ENCODE measurements at places on chromosomes 6 and 20.

GRCh38 chr6:168560126-168560525, 119.1 kb downstream of the SMOC2 start:
- no peak for DNase-seq

DNA sequence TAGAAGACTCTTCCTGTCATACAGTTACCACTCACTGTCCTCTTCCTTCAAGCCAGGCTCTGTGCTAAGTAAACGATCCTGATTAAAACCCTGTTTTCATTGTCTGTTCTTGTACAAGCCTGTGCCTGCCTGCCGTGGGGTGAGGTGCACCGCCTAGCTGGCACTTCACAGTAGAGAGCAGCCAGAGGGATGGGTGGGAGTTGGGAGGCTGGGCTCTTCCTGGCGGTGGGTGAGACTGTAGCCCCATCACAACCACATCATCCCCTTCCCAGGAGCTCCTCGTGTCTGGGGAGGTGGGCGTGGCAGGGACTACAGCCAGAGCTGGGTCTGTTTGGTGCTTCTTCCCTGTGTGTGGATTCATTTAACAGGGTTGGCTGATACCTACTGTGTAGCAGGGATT, 382.0 kb downstream of the TAF4 start:
- no peak for DNase-seq

GRCh38 chr6:90049295-90049694, 155.0 kb downstream of the GJA10 start:
- DNase-seq, result no peak

GRCh38 chr6:125844989-125845388, 54.2 kb downstream of the NCOA7 start:
- DNase-seq, result no peak

DNA sequence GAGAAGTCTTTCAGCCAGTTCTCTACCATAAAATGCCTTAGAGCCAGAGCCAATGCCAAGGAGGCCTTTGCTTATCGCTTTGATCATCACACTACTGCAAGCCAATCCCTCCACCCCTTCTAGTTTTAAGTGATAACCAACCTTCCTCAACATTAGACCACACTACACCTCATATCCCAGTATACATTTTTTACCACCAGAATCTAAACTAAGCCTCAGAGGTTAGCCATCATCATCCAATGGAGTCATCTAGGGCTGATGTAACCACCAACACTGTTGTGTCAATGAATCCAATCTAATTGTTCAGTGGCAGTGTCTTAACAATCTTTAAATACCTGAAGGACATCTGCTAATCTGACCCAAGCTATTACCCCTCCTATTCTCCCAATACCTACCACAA, 6.4 kb downstream of the ZUP1 start:
- no peak for DNase-seq

DNA sequence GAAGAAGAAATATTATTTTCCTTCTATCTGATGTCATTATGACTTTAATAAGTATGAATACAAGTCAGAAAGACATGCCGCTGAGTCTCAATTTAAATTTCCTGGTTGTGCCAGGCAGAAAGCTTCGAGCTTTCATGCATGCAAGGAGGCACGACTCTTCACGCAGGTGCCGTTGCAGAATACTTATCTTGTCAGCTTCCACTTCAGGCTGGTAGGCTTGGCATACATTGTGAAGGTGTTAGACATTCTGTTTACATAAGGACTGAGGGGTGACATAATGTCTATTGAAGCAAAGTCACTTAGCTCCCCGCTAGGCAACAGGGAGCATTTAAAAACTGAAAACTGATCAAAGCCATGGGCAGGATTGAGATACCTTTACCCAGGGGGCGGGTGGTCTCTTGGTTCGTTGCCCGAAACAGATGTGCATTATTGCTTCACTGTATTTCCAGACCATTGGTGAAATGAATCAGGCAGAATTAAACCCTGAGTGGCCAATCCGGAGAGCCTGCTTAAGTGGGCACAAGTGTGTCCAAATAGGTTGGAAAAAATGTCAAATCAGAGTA, 16.4 kb downstream of the BMP6 start:
- DNase-seq, result no peak

DNA sequence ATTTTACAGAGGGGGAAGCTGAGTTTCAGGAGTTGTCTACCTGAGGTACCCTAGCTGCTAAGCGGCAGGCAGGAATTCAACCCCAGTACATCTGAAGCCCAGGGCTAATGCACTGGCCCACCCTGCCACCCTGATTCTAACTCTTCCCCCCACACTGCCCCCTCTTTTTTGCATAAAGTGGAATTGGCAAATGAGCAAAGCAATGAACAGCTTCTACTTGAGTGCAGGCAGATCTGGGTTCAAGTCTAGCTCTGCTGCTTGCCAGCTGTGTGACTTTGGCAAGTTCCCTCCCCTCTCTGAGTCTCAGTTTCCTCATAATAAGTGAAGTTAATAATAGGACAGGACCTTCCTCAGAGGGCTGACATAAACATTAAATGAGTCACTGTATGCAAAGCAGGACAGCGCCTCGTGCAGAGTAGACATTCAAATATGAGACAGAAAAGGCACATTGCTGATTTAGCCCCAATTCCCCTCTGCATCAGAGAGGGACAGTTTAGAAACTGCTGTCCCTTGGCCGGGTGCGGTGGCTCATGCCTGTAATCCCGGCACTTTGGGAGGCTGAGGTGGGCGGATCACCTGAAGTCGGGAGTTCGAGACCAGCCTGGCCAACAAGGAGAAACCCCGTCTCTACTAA, 4.7 kb downstream of the ADA start:
- no peak for DNase-seq

GRCh38 chr20:62790075-62790474, 6.2 kb upstream of the MRGBP start:
- no peak for DNase-seq

DNA sequence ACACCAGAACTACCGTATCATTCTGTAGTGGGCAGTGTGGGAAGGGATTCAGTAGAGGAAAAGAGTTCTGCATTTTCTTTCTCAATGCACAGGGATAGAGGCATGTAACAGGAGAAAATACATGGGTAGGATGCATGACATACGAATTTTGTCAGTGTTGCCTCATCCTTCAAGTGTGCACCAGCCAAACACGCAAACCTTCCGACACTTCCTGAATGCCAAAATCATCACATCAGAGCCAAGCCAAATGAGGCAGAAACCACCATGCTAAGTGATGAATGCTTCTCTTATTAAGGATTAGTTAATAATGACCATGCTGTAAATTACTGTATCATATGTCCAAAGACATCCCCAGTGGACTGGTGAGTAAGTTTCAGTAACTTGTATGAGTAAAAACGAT, 27.3 kb downstream of the RAMACL start:
- no peak for DNase-seq

DNA sequence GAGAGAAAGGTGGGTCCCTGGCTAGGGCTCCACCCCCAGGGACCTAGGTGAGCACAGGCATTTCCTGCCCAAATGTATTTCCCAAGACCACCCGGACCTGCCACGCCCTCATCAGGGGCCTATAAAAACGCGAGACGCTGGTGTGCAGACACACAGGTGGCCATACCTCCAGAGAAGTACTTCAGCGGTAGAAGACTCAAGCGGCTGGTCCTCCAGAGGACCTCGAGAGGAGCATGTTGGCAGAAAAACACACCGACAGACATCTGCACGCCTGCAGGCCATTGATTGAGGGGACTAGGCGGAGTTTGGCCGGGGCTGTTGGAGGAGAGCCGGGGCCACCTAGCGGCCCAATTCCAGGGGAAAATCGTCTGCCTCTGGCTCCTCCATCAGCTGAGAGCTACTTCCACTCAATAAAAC, 695.8 kb upstream of the MMS22L start:
- DNase-seq, result no peak

DNA sequence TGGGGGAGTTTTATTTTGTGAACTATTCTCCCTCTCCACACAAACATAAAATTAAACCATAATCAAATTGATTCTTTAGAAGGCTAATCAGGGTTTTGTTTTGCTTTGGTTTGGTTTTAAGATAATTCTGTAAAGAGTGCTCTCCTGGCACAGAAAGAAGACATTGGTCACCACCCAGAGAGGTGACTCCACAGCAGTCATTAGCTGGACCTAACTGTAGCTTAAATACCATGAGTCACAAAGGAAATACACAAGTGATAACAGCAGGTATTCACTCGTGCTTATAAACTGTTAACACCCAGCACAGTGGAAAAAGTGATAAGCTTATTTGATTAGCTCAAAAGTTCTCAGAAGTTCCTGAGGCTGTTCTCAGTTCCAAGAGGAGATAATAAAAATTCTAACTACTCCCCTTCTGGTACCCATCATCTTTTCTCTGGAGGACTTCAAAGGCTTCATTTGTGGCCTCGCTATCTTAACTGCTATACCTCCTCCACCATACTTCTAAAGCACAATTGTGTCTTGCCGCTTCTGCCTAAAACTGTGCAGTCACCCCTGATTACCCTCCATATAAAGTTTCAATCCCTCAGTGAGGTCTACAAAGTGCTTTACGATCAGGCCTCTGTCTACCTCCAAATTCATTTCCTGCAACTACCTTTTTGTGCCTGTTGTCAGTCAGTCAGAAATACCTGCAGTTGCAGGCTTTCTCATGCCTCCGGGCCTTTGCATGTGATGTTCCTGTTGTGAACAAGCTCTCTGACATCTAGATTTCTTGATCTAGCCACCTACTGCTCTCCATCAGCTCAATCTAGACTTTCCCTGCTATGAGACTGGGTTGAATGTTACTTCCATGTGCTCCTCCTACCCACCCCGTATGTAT, 201.1 kb downstream of the SAMD5 start:
- DNase-seq, result no peak

GRCh38 chr6:31586599-31587281, 663 bp downstream of the LST1 start:
- no peak for DNase-seq

DNA sequence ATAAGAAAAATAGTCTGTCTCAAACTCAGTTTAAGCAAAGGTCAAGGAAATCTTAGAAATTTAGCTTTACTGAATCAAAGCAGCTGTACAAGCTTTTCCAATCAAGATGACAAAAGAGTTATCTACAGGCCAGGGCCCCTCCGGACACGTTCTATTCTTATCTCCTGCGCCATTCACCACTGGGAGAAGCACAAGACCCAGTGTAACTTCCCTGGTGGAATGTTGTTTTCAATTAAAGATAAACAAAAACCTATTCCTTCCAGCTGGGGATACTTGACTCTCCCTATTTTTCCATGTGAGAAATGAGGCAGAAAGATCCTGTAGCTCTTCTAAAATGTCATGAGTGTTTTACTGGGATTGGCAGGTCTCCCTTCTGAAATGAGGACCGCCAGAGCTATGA, 123.3 kb downstream of the TBX18 start:
- no peak for DNase-seq

DNA sequence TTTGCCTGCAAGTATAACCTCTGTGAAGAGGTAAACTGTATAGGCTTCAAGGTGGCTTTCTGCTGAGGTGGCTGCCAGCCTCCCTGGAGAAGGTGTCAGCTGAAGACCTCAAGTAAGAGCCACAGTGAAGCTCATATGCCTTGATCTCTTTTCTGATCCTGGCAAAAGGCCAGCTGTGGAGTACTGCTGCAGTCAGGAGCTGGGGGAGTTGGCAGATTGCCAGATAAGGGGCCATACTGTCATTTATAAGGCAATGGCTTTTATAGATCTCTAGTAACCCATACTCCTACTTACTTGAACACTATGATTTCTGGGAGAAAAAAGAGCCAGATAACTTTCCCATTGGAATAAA, 8.8 kb upstream of the CEP85L start:
- no peak for DNase-seq

GRCh38 chr6:140382355-140382754, 1007.9 kb upstream of the CITED2 start:
- DNase-seq, result no peak

DNA sequence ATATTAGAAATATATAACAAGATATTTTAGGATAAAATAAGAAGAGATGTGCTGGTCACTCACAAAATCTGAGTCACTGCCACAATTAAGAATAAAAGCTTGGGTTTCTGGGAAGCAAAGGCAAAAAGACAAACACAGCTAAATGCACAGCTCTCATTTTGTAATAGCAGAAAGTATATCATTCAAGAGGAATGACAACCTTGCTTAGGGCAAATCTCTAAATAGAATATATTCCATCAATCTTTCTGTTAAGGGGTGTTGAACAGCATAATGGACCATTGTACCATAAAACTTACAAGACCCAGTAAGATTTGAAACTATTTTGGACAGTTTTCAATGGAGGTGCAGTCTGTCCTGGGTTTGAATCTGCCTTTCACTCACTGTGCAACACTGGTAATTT, 464.9 kb upstream of the SOX4 start:
- no peak for DNase-seq

- DNase-seq, result no peak
These were observed 14.0 kb downstream of the GCNT2 start for GRCh38 chr6:10535193-10535592.

GRCh38 chr6:3894590-3895311, 45.6 kb downstream of the FAM50B start:
- no peak for DNase-seq

- no peak for DNase-seq
These were observed at the start of gene MOCS1 for GRCh38 chr6:39934131-39934757. Gene MOCS1, minus strand, starts transcription at chr6:39934462. Its CDS starts 45 bp downstream, at chr6:39934417.

DNA sequence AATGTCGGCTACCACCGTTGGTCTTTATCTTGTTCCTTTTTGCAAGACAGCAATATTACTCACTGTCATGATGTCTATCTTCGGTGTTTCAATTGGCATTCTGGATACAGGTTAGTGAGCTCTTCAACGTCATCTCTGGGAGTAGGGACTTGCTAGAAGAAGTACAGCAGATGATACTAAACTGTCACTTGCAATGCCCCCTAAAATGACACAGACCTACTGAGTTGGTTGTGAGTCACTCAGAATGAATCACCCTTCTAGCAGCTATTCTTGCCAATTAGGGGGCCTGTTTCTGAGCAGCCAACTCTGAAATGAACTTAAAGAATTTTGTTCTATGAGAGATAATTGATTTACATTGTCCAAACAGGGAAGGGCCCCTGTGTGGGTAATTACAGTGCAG, 176.5 kb downstream of the SLC16A10 start:
- no peak for DNase-seq

- no peak for DNase-seq
These were observed 44.9 kb downstream of the MDFI start for GRCh38 chr6:41683273-41683522.

- no peak for DNase-seq
These were observed 135.5 kb upstream of the PLCB4 start for GRCh38 chr20:8933381-8933807.

GRCh38 chr6:37210313-37210968, 40.5 kb downstream of the PIM1 start:
- peak; percentile 68 for DNase-seq

DNA sequence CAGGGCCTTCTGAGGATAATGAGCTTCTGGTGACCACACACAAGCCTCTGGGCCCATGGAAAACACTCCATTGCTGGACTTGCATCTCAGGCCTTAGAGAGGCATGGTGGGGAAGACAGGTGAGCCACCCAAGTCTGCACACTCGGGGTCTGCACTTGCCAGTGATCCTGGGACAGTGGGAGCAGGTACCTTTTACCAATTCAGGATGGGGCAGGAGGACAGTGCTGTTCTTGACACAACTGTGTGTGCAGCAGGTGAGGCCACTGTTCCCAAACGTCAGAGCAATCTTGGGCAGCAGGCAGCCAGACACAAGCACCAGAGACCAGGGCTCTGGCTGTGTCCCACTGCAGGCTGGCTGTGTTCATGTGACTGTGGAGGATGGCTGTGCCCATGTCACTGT, 221.3 kb downstream of the ERMARD start:
- no peak for DNase-seq

- DNase-seq, result no peak
These were observed 1.4 kb downstream of the NNAT start for GRCh38 chr20:37522260-37523011.

- DNase-seq, result no peak
These were observed 6.1 kb downstream of the SIRPG start for GRCh38 chr20:1651268-1652058.

Data from stimulated activated CD8-positive, alpha-beta memory T cell treated with anti-CD3 and anti-CD28 coated beads, Interleukin-7, amount 100 ng/mL, for 1 hour (primary cell).